ENCODE measurements at places on chromosomes 3 and 15.

DNA sequence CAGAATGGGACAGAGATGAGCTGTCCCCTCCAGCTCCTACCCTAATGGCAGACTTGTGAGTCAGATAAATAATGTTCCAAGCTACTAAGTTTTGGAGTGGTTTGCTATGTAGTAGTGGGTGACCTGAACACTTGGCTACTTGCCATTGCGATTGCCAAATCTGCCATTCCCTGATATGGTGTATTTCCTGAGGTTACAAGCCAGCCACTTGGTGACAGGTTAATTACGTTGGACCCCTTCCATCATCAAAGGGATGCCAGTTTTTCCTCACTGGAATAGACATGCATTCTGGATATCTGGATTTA is 33.6 kb downstream of the MORF4L1 start:
- no peak for DNase-seq

DNA sequence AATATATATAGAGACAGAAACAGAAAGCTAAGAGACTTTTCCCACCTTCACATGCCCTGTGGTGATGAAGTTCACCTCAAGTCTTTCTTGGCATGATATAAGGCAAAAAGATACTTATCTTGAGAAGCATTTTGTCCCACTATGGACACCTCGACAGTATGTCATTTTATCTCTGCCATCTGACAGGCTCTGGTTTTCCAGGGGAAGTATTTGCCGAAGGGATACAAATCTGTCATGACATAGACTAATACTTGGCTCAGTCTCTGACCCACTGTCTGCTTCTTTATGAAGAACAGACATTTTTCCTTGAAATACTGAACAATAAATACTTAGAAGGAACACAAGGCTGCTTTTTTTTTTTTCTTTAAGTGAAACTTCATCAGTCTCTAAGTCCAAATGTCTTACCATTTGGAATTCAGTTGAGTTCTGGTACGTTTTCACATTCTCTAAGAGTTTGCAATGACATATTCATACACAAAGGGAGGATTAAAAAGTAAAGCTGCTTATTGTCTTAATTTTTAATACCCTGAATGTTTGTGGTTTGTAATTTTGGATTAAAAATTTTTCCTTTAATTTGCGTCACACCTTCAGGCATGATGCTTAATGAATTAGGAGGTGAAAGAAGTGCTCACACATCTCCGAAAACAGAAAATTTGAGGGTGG is 87.8 kb upstream of the LMOD3 start:
- DNase-seq, result no peak

DNA sequence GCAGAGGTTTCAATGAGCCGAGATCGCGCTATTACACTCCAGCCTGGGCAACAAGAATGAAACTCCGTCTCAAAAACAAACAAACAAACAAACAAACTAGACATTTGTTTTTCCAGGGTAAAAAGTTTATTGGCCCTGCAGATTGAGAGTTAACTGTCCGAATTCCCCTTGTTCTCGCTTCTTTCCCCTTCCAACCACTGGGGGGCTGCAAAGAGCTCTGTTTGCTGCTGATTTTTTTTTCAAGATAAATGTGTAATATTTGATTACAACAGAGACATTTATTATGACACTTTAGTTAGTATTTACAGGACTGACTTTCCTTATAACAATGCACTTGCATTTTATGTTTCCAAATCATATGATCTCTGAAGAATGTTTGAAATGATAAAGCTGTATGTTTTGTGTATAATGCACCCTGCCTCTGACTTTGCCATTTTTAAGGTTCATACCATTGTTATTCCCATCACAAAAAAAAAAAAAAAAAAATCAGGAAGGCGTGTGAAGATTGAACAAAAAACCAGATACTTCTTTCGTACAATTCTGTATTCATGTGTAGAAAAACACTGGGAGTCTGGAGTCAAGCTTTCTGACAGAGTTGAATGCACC is 2.8 kb downstream of the CLSTN2 start:
- DNase-seq, result peak; percentile 81

DNA sequence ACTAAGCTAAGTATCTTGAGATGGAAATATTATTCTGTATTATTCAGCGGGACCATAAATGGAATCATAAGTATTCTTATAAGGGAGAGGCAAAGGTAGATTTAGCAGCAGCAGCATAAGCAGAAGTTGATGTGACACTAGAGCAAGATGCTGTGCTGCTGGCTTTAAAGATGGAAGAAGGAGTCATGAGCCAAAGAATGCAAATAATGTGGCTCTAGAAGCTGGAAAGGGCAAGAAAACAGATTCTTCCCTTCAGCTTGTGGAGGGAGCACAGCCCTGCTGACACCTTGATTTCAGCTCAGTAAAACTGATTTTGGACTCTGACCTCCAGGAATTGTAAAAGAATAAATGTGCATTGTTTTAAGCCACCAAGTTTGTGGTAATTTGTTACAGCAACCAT is 144.2 kb upstream of the ANKRD28 start:
- no peak for DNase-seq

DNA sequence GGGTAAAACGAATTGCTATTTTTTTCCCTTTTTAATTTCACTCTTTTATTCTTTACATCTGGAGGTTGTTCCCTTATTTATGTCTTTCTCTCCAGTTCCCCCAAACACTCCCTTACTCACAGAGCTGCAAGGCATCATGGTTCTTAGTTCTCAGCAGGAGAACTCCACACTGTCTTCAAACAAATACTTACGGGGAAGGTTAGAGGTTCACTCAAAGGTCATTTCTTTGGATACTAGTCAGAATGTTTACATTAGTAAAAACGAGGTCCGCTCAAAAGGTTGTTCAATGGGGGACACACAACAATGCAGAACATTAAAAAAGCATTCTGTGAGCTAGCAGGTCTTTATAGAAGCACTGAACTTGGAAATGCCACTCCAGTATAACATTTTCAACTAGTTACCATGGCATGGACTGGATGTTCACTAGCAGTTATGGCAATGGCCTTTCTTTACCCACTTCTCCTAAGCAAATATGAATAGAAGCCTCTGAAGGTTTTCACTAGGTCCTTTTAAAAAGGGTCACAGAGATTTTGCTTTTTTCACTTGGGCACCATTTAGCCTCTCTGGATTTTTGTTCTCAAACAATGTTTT is 201.7 kb downstream of the MEIS2 start:
- no peak for DNase-seq

GRCh38 chr3:156583469-156583868 is 28.6 kb upstream of the SSR3 start:
- DNase-seq, result no peak

- peak; percentile 34 for DNase-seq
Observed at GRCh38 chr3:194931865-194932264, 246.2 kb downstream of the FAM43A start.

GRCh38 chr15:59028387-59028955 is 41.0 kb downstream of the RNF111 start:
- DNase-seq, result no peak

DNA sequence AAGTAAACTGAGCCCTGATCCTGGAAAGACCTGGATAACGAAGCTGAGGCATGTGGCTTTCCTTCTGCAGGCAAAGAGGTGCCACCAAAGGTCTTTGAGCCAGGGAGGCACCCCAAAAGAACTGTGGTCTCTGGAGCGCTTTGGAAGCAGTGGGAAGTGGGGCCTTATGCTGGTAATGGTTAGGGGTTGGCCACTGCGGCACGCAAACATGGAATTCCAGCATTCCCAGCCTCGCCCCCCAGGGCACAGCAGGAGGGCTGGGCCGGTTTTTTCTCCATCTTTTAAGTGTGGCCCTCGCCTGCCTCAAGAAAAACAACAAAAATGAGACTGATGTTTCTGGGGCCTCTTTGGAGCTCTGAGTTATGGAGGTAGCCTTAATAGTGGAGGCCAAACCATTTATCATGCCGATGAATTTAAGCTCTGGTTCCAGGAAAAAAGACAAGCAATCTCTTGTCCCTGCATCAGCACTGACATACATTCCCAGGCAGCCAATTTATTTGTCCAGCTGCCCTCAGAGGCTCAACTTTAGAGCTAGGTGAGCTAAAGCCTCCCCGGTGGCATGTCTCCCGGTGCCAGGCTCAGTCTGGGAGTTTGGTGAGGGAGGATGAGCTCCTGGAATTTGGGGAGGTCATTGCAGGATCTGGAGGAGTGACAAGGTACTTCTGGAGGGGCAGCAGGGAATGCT is 109.0 kb downstream of the TLE3 start:
- DNase-seq, result no peak

DNA sequence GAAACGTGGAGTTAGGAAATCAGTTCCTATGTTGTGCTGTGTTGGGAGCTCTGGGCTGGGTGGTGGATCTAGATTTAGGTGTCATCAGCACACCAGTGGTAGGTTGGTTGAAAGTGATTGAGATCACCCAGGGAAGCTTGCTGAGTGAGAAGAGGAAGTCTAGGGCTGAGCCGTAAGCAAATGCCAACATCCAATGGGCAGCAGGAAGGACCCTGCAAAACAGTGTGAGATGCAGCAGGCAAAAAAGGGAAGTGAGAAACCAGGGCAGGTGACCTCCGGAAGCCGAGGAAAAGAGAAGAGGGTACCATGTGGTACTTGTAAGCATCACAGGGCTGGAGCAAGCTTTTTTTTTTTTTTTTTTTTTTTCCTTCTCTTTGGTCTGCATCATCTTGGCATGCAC is 15.9 kb upstream of the COPG1 start:
- no peak for DNase-seq

- DNase-seq, result no peak
Observed at GRCh38 chr15:40844696-40845030, 815 bp downstream of the SPINT1 start.

DNA sequence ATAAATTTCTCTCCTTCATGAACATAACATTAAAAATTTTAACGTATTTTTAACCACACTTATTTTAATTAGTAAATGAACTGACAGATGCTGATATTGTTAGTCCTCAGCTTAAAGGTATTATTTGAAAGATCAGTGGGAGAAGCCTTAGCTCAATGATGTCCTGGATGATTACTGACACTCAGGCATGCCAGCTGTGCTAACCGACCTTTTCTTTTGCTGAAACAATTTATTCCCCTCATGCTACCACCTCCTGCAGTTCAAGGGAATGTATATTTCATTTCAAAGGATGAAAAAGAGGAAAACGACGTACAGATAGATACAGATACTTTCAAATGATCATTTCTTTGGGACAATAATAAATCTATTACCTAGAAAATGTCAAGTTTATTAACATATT is 620.8 kb downstream of the FGF12 start:
- DNase-seq, result no peak

- no peak for DNase-seq
Observed at GRCh38 chr3:74651292-74651691, 36.8 kb upstream of the CNTN3 start.

DNA sequence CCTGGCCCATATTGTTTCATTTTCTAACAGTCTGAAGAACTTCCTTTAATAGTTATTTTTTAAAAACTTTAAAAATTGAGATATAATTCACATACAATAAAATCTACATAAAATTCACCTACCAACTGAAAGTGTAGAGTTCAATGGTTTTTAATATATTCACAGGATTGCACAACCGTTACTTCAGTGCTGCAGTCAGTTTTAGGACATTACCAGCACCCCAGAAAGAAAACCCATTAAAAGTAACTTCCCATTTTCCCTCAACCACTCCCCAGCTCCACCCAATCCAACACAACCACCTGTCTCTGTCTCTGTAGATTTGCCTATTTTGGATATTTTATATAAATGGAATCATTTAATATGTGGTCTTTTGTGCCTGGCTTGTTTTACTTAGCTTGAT is 29.6 kb downstream of the MGA start:
- DNase-seq, result no peak

- peak; percentile 85 for DNase-seq
Observed at GRCh38 chr3:42300013-42300412, 34.0 kb upstream of the CCK start.

GRCh38 chr3:194139071-194139813 is 3.3 kb downstream of the HES1 start:
- no peak for DNase-seq

- DNase-seq, result no peak
Observed at GRCh38 chr3:7193269-7193668, 332.4 kb downstream of the GRM7 start.

DNA sequence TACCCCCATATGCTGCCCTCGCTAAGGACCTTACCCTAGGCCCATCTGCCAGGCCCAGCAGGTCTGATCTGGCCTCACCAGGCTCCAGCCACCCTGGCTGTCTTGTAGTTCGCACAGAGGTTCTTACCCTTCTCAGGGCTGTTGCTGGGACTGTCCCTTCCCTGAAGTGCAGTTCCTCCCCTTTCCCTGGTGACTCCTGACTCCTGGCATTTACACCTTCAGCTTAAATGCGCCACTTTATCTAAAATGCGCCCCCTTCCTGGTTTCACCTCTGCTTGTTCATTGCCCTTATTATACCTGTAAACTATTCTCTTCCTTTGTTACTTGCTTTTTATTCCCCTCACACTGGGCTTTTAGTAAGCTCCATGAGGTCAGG is 835 bp upstream of the TTLL3 start:
- DNase-seq, result no peak

DNA sequence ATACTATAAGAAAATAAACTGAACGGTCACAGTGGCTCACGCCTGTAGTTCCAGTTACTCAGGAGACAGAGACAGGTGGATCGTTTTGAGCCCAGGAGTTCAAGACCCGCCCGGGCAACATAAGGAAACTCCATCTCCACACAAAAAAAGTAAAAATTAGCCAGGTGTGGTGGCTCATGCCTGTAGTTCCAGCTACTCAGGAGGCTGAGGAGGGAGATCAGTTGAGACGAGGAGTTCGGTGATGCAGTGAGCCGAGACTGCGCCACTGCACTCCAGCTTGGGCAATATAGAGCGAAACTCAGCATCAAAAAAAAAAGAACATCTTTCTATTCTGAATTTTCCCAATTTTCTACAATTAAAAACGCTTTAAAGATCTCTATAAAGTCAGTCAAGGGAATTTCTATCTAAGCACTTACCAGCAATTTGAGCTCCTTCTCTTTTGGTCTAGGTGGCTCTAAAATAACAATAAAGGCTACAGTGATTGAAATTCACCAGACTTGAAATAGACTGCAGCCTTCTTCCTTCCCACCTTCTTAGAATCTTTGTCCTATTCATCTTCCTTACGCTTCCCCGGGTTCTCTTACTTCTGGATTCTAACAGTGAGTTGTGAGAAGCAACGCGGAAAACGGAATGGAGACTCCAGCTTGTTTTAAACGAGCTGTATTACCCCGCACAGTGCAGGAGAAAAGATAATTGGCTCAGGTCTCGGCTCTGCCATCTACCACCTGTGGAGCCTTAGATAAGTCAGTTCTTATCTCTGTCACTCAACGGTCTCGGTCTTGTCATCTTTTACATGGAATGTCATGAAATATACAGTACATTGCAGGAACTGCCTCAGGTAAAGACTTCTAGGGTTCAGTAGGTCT is 812 bp upstream of the SEC62 start:
- no peak for DNase-seq

- no peak for DNase-seq
Observed at GRCh38 chr3:49415931-49416601, 3.8 kb downstream of the TCTA start.

GRCh38 chr3:71360180-71360579 is 223.3 kb downstream of the FOXP1 start:
- no peak for DNase-seq

Data from esophagus muscularis mucosa (tissue), 4 donors.